ENCODE measurements at places on chromosomes 11 and 22. TPM values are rescaled to one million over a fixed set of nuclear protein-coding genes. Genes with fewer than 3 reads are reported as not detected.
A peak's percentile ranks its signal among the peaks of the same experiment; 100 is the strongest.

DNA sequence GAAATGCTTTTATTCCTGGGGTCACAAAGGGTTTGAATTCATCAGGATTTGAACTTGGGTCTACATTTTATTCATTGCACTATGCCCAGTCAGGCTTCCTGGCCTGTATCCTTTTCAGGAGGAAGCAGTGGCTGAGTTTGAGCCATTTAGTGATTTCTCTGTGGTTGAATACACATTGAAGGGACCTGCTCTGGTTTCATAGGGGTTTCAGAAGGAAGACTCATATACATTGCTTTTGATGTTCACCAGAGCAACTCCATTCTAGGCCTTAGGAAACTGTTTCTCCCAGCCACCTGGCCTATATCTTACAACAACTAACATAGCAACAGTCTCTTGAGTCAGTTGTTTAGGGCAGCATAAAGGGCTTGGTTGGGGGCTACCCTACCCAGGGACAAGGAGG lies 165.7 kb downstream of the INSC start:
- peaks cover 17% of the 10 kb centered on the region for H3K27me3 ChIP-seq
- H3K36me3 ChIP-seq = no peaks in the 10 kb centered on the region
- H3K4me1 ChIP-seq = no peaks in the 10 kb centered on the region
- H3K27ac ChIP-seq = no peak overlapping the region
- no peak overlapping the region for H3K4me3 ChIP-seq

DNA sequence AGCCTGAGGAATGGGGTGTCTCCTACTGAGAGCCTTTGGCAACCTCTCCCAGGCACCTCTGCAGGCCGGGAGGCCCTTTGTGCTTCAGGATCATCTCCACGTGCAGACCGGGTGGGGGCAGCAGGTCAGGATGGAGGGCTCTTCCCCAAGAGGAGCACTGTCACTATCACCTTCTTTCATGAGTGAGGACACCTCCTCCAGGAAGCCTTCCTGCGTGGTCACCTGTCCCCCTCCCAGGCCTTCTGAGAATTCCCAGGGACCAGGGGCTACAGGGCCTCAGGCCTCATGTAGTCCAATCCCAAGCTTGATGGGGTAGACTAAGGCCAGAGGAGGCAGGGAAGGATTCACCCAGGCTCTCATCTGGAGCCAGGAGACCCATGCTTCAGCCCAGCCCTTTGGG lies 57.6 kb downstream of the PDE2A start:
- peaks cover 23% of the 10 kb centered on the region for H3K4me1 ChIP-seq
- H3K27me3 ChIP-seq = peaks cover 12% of the 10 kb centered on the region
- H3K36me3 ChIP-seq = no peaks in the 10 kb centered on the region
- DNase-seq = no peak

GRCh38 chr11:42462558-42463310 lies 849.1 kb upstream of the API5 start:
- H3K27me3 ChIP-seq = no peaks in the 10 kb centered on the region
- no peaks in the 10 kb centered on the region for H3K4me1 ChIP-seq
- H3K27ac ChIP-seq = no peak overlapping the region
- no peaks in the 10 kb centered on the region for H3K36me3 ChIP-seq
- no peak for DNase-seq

Gene OLFML1
- not detected for total RNA-seq

Gene TPCN2
- 12.8 TPM for total RNA-seq

DNA sequence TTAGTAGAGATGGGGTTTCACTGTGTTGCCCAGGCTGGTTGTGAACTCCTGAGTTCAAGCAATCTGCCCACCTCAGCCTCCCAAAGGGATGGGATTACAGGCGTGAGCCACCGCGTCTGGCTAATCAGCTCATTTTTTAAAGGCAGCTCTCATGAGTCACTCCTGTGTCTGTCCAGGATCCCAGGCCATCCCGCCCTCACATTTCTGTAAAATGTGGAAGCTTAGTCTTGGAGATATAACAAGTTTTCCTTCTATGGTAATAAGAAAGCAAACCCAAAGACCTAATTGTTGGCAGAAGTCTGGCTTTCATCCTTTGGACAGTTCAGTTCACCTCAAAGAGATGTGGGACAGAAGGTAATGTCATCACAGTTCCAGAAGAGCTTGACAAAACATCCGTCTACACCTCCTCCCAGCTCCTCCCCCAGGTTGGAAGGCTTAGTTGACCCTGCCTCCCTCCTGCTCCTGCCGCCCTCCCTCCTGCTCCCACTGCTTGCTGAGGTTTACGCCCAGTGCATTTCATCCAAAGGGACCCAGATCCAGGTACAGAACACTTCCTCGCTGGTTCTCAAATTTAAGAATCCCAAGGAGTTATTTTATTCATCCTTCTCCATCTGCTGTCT lies 6.4 kb downstream of the DRD2 start:
- no peak overlapping the region for H3K27ac ChIP-seq
- no peak for DNase-seq
- H3K4me1 ChIP-seq = no peaks in the 10 kb centered on the region
- H3K4me3 ChIP-seq = no peak overlapping the region
- no peaks in the 10 kb centered on the region for H3K36me3 ChIP-seq

- H3K4me1 ChIP-seq = peaks cover 47% of the 10 kb centered on the region
- H3K36me3 ChIP-seq = peaks cover 53% of the 10 kb centered on the region
- no peaks in the 10 kb centered on the region for H3K27me3 ChIP-seq
Observed at GRCh38 chr11:71446942-71447688, 1.1 kb downstream of the DHCR7 start.

Gene MRGPRF
- total RNA-seq = not detected

DNA sequence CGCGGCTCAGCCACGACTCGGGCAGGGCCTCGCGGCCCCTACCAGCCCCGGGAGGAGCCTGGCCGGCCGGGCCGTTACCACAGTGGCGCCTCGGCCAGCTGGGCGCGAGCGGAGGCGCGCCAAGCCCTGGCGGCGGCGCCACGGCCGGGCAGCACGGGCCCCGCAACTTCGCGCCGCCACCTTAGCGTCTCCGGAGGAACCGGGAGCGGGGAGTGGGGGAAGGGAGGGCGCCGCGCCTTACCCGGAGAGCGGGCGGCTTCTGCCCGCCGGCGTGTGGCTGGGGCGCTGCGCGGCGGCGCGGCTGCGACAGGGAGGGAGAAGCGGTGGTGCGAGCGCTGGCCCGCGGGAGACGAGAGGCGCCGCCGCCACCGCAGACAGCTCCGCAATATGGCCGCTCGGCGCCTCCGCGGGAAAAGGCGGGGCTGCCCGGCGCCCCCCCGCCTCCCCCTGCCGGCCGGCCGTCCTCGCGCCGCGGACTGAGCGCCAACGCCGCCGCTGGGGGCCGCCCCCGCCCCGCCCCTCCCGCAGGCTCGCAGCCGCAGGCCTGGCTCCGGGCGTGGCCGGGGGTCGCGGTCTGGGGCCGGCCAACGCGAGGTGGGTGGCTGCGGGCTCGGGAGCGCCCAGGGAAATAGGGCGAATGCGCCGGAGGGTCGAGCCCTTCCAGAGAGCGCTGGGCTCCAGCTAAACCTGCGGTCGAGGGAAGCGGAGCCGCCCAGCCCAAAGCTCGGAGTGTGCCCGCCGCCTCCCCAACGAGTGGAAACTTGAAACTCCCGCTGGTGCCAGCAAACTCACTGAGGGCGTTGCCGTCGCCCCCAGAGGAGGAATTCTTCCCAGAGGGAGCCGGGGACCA lies at the start of gene RDX:
Gene RDX, minus strand, starts transcription at position 389 of the 850 bp plus-strand sequence. CDS start 16,922 bp downstream, outside the sequence.
- H3K36me3 ChIP-seq = peaks cover 7% of the 10 kb centered on the region
- H3K27ac ChIP-seq = peak within 1 kb of the TSS; percentile 78
- H3K27me3 ChIP-seq = no peaks in the 10 kb centered on the region

Gene NLRP6
- total RNA-seq = 0.99 TPM

DNA sequence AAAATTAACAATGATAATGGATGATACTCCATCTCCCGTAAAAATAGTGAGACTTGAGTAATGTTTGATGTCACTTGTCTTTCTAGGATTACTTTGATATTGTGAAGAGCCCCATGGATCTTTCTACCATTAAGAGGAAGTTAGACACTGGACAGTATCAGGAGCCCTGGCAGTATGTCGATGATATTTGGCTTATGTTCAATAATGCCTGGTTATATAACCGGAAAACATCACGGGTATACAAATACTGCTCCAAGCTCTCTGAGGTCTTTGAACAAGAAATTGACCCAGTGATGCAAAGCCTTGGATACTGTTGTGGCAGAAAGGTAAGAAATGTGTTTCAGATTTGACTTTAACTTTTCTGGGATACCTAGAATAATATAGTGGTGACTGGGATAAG lies 48.0 kb upstream of the L3MBTL2 start:
- DNase-seq = no peak
- no peak overlapping the region for H3K27ac ChIP-seq
- H3K4me1 ChIP-seq = no peaks in the 10 kb centered on the region
- peaks cover 59% of the 10 kb centered on the region for H3K36me3 ChIP-seq
- no peaks in the 10 kb centered on the region for H3K27me3 ChIP-seq

Gene BRSK2
- 0.64 TPM for total RNA-seq

DNA sequence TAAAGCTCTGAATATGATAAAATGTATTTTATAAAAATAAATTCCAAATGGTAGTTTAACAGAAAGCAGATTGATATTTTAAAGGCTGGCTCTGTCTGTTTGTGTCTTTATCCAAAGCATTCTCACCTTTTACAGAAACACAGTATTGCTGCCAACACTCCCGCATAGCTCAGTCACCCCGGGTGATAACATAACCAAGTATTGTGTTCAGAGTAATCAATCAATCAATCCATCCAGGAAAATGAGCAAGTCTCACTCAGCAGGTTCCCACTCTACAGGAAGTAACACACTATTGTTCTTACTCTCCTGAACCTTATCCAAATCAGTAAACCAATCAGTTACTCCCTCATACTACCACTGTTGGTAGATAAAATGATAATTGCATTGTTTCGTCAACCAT lies 203.4 kb downstream of the LRRC4C start:
- H3K4me3 ChIP-seq = no peak overlapping the region
- peaks cover 2% of the 10 kb centered on the region for H3K36me3 ChIP-seq
- H3K27ac ChIP-seq = no peak overlapping the region
- DNase-seq = no peak

Gene CNTF
- 1.3 TPM for total RNA-seq

- H3K4me1 ChIP-seq = no peaks in the 10 kb centered on the region
- peaks cover 5% of the 10 kb centered on the region for H3K27me3 ChIP-seq
- DNase-seq = no peak
- no peak overlapping the region for H3K4me3 ChIP-seq
- no peak overlapping the region for H3K27ac ChIP-seq
Observed at GRCh38 chr22:46451741-46452140, 85.7 kb downstream of the CELSR1 start.

DNA sequence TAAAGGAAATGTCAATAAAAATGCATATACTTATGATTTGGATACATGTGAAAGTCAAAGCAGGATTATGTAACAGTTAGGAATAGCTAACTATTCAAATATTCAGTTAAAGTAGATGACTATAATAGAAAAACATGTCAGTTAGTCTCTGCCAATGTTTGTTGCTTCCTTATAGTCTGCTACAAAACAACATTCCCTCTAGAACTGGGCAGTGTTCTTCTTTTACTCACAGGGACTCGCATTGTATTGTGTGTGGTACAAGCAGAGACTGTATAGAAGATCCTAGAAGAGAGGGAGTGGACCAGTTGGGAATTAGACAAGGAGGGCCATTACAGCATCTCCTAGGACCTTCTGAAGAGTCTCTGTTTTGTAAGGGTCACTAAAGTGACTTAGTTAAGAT lies 10.6 kb downstream of the ACAT1 start:
- no peak overlapping the region for H3K4me3 ChIP-seq
- H3K27me3 ChIP-seq = no peaks in the 10 kb centered on the region
- peaks cover 16% of the 10 kb centered on the region for H3K4me1 ChIP-seq
- no peak for DNase-seq

DNA sequence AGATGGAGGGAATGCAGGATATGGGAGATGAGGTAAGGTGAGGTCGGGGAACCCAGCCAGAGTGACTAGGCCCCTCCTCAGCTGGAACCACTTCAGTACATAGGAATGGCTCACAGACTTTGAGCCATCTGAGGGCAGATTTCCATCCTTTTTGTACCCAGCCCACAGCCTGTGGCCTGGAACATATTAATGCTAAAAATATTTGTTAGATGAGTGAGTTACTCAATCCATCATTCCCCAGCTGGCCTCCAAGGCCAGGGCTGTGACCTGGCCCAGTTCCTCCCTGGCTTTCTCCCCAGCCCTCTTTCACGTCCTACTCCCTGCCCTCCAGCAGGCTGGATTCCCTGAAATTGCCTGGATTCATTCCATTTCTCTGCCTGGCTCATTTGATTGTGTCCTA lies 57.2 kb upstream of the PRDM11 start:
- no peak overlapping the region for H3K4me3 ChIP-seq
- no peaks in the 10 kb centered on the region for H3K27me3 ChIP-seq
- peaks cover 13% of the 10 kb centered on the region for H3K4me1 ChIP-seq
- H3K36me3 ChIP-seq = no peaks in the 10 kb centered on the region

- no peaks in the 10 kb centered on the region for H3K4me1 ChIP-seq
- H3K27ac ChIP-seq = no peak overlapping the region
- no peak overlapping the region for H3K4me3 ChIP-seq
- H3K27me3 ChIP-seq = peaks cover 13% of the 10 kb centered on the region
Observed at GRCh38 chr11:114296605-114297372, 590 bp downstream of the NNMT start.

Gene CARD10
- 0.12 TPM for total RNA-seq

Gene ADORA2A
- 30.5 TPM for total RNA-seq

DNA sequence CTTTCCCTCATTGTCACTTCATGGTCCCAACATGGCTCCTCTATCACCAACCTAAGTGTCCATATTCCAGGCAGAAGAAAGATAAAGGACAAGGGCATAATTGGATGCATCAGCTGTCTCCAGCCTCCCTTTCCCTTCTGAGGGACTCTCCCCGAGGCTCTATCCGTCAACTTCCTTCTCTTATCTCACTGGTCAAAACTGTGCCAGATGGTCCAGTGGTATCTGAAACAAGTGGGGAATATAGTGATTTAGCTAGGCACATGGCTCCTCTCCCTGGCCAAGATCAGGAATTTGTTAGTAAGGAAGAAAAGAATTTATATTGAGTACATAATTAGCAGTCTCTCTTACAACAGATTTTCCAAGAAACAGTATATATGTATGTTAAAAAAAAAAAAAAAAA lies 12.6 kb upstream of the SPON1 start:
- peaks cover 7% of the 10 kb centered on the region for H3K4me1 ChIP-seq
- no peaks in the 10 kb centered on the region for H3K27me3 ChIP-seq
- H3K4me3 ChIP-seq = no peak overlapping the region
- H3K36me3 ChIP-seq = no peaks in the 10 kb centered on the region

GRCh38 chr11:894575-895201 lies 15.9 kb downstream of the CHID1 start:
- DNase-seq = no peak
- no peaks in the 10 kb centered on the region for H3K27me3 ChIP-seq
- no peaks in the 10 kb centered on the region for H3K4me1 ChIP-seq
- H3K27ac ChIP-seq = no peak overlapping the region
- H3K4me3 ChIP-seq = no peak overlapping the region

Gene CDC42BPG
- 0.69 TPM for total RNA-seq

Data from activated CD4-positive, alpha-beta memory T cell treated with anti-CD3 and anti-CD28 coated beads for 36 hours (primary cell).